ENCODE measurements at places on chromosomes 1 and 21.

GRCh38 chr21:39000496-39000895 lies 182.8 kb downstream of the PSMG1 start:
- no peak for DNase-seq

DNA sequence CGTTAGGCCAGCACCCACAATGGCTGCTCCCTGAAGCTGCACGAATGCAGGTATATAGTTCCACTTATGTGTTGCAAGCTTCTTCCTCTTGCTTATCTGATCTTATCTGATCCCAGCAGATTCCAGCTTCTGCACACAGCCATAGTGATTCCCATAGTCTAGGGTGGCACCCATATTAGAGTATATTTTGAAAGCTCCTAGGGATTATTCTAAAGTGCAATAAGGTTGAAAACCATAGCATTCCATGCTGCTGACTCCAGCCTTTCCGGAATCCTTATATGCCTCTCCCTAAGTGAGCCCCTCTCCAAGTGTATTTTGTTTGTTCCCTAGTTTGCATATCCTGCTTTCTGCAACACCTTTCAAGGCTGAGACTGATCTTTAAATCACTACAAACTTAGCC lies 432.0 kb downstream of the SETD4 start:
- no peak for DNase-seq

GRCh38 chr1:180912211-180912800 lies 391 bp upstream of the KIAA1614 start:
- DNase-seq: no peak

DNA sequence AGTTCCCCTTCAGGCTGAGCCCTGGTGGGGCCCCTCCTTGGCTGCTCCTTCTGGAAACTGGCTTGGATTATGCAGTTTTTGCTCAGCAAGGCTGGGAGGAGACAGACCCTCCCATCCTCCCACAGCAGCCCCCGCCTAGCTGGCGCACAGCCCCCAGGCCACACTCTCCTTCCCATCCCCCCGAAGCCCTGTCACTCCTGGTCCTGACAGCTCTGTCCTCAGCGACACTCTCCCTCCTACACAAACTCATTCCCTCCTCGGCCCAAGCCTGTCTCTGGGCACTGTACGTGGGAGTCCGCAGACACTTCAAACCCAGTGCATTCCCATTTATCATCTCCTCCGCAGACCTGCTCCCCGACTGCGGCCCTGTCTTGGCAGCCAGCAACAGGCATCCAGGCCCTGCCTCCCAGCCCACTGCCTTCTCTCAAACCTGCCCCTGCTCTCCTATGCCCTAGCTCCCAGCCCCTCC lies 25.0 kb upstream of the EPHB2 start:
- no peak for DNase-seq

DNA sequence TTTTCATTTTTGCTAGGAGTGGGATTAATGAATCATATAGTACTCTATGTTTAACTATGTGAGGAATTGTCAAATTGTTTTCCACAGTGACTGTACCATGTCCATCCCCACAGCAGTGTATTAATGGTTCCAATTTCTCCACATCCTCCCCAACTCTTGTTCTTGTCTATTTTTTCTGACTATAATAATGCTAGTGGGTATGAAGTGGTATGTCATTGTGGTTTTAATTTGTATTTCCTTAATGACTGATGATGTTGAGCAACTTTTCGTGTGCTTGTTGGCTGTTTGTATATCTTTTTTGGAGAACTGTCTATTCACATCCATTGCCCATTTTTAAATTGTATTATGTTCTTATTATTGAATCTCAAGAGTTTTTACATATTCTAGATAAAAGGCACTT lies 10.0 kb upstream of the KPRP start:
- DNase-seq: no peak

DNA sequence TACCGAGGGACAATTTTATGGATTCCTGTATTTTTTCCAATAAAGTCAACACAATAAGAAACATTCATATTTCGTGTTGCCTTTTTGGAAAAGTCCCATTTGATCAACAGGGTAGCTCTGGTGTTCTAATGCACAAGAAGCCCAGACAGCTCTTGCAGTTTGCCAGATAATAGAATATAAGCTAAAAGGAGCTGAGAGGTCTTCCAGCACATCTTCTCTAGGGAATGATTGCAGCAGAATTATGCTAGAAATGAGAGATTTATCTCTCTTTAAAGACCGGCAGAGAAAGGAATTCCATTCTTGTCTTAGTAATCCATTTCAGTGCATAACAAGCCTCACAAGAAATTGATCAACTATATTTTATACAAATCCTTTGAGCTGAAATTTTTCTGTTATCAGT lies 25.0 kb upstream of the DDX59 start:
- no peak for DNase-seq

DNA sequence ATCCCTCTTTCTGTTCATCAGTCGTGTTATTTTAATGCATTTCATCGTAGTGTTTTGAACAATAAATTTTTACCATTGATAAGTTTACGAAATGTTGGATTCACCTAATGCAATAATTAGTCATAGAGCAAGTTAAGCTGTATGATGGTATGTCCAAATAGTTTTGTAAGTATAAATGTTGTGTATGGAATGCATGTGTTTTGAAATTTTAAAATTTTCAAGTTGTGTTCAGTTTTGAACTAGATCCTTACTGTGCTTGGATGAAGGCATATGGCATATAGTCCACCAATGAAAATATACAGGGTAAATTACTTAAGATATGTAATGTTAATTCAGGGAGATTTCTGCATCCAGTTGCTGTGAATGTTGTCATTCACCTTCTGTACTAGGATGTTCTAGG lies 2.3 kb downstream of the ZMYM4 start:
- DNase-seq: no peak

GRCh38 chr21:44970766-44971671 lies 31.2 kb downstream of the SLX9 start:
- DNase-seq: no peak

DNA sequence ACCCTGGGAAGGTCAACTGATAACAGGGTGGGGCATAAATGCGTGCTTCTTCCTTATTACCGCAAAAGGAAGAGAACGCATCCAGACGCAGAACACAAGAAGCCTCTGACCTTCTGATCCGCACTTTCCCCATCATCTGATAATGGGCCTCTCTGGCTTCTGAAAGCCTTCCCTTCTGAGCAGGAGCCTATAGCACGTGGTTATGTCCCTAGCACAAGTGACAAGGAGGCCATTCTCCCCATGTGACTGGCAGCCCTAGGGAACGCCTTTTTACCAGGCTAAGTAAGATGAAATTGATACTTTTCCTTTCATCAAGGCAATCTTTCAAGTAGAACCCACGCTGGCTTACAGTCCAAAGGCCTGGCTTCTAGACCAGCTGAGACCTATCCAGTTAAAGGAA lies 34.2 kb downstream of the RABIF start:
- no peak for DNase-seq
